ENCODE measurements at places on chromosomes 5 and 9.

DNA sequence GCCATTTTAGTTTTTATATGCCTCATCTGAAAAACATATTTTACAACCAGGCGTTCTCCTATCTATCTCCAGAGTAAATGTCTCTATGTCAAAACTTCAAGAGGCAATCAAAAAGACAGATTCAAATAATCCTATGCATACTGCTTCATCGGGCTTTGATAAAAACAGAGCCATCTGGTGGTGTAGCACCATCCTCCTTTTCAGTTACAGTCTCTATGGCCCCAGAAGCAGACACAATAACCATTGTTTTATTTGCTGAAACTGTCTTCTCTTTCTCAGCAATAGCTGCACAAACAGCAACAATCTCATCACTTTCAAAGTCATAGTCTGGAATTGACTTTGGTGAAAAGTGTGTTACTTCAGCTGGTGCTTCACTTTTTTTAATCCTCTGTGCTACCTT is 36.3 kb downstream of the PTGER4 start:
- no peak for DNase-seq

GRCh38 chr5:27832886-27833285 is 794.5 kb upstream of the CDH9 start:
- DNase-seq: no peak

DNA sequence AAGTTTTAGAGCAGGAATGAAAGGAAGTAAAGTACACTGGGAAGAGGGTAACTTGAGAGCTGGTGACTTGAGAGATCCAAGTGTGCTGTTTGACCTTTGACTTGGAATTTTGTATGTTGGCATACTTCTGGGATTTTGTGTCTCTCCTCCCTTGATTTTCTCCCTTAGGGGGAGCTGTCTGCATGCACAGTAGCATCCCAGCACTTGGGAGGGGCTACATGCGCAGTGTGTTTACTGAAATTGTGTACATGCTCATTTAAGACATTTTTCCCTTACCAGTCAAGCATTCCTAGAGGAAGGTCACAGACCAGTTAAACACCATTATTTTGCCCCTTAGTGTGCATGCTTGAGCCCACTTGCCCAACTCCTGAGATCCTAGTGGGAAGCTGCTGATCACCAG is 120.1 kb downstream of the ZNF622 start:
- DNase-seq: no peak

DNA sequence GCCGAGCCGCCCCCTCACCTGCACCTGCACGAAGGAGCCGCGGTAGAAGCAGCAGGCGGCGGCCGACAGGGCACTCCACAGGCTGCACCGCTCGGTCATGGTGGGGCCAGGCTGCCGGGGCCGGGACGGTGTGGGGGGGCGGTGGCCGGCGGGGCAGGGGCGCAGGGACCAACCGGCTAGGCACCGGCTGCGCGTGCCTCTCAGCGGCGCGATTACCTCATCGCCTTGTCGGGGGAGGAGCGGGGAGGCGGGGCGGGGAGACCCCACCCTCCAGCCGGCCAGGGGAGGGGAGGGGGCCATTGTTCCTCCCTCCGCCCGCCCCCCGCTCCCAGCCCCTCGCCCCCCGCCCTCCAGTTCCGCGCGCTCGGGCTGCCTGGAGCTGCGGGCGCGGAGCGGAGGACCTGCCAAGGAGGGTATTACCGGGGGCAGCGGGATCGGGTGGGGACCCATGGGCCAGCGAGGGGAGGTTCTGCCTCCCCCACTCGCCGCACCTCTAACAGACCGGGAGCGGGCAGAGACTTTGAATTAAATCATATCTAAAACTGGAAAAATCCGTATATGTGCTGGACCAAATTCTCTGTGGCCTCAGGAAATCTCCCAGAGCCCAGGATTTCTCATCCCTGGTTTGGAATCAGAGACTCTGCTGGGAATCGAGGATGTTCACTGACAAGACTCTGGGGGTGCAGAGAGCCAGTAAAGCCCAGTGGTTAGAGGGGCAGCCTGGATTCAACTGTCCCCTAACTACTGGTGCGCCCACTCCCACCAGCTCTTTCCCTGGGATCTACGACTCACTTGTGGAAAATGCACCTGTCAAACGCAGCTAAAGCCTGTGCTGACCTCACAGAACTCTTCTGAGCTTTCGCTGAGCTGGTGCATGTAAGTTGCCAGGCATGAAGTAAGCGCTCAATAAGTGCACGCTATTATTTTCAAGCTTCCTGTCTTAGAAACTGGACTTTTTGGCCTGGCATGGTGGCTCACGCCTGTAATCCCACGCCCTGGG is 20.3 kb upstream of the TOR2A start:
- no peak for DNase-seq

DNA sequence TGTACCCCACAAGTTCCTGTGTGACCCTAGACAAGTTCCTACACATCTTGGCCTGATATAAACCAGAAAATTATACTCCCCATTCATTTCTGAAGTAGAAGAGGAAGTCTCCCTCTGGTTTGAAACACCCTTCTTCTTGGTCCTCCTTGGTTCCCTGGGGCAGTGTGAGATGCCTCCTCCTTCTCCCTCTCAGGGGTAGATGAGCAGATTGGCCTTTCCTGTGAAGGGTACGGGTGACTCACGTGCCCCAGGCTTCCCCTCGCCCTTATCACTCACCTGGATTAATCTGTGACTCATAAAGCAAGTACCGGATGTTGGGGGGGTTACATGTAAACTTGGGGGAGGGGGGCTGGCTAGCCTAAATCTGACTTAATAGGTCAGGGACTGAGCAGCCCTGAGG is 11.1 kb upstream of the AQP3 start:
- no peak for DNase-seq

DNA sequence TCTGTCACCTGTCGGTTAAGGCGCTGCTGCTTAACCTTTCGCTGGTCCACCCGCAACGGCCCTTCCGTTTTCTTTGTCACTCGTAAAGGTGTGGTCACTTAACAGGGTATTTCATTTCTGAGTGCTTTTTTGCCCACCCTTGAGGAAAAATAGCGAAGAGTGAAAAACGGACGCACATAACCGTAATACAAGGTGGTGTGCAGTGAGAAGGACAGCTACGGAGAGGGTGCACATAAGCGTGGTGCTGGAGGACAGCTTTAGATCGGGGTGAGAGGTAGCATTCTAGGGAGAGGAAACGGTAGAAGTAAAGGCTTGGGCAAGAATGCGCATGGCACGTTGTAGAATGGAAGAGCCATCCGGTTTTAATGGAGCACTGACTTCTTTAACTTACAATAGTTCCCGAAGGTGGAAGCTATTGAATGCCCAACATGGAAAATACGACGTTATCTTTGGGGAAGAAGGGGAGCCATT is 761 bp downstream of the CCT5 start:
- no peak for DNase-seq

DNA sequence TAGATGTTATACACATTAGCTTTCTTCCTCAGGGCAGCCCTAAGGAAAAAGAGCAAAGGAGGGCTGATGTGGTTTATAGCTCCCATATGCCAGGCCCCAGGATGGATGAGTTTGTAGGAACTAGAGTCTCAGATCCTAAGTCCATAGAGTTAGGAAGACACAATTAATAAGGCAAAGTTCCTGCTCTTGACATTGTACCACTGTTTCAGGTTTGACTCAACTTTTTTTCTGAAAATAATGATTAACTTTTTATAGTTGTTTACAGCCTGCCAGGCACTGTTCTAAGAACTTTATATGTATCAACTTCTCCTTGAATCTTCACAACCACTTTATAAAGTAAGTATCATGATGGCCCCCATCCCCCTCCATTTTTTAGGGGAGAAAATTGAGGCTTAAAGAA is 339.5 kb downstream of the PDE4D start:
- DNase-seq: no peak
